ENCODE measurements at places on chromosomes 7 and 10. TPM values are rescaled to one million over a fixed set of nuclear protein-coding genes. Genes with fewer than 3 reads are reported as not detected.

- no peak for DNase-seq
These were observed 107.2 kb upstream of the TRIM24 start for GRCh38 chr7:138352570-138353461.

DNA sequence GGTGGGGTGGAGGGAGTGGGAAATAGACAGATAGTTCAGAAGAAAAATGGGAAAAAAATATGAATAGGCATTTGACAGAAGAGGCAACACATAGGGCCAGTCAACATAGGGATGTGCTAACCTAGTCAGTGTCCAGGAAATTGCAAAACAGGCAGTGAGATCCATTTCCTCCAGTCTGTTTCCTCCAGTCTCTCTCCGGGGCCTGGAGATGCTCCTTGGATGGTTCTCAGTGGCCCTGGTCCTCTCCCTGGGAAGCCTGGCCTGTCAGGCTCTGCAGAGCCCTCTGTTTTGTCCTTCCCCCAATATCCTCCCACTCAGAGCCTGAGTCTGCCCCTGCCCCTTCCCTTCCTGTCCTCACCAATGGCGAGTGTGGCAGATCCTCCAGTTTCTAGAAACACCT lies 52.6 kb downstream of the SYPL1 start:
- no peak for DNase-seq

The TDRD1 gene
- 0.03 TPM for polyA plus RNA-seq

The XRCC2 gene
- 0.66 TPM for polyA plus RNA-seq
